ENCODE measurements at places on chromosomes 6 and 20.

DNA sequence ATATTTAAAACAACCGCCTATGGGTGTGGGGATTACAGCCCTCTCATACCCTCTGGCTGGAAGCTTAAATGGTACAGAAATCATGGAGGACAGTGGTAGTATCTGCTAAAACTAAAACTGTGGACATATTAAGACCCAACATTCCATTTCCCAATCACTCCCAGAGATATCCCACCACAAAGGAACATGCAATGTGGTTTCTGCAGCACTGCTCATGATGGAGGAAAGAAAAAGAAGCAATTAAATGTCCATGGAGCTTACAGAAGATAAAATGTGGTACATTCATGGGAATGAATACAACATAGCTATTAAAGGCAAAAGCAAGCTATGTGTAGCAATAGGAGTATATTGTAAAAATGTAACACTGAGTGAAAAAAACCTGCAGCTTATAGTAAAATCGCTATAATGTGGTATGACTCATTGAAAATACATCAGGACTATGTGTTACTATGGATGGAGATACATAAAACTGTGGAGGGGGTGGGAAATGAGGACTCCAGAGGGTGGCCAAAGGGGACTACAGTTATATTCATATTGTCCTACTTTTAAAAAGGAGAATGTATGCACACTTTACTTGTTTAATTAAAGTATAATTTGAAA lies 22.9 kb upstream of the NNAT start:
- peak; percentile 16 for DNase-seq

- DNase-seq: peak; percentile 69
Observed at GRCh38 chr6:148973538-148974208, 226.8 kb downstream of the UST start.

- peak; percentile 58 for DNase-seq
Observed at GRCh38 chr20:52033313-52033712, 158.3 kb downstream of the ZFP64 start.

DNA sequence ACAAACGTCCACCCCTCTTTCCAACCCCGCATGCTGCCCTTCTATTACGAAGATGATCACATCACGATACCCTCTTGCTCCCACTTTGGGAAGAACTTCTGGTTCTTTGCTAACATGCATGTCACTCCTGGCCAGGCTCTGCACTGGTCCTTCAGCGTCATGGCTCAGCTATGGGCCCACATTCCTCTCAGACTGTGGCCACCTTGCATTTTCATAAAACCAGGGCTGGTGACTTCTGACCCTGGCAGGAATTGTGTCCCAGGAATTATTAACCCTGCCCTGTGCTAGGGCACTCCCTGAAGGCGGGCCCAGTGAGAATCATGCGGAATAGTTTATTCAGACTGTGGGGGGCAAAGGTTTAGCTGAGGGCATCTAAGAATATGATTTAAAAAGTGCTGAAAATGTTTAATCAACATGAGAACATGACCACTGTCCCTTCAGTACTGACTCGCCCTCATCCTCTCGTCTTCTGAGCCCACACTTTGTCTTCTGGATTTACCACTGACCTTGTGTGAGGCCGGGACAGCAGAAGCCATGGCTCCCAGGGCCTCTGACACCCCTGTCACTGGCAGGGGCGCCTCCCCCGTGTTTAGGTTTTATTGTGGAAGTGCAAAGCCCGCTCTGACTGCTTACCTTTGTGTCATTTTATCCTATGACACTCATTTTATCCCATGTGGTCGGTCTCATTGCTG lies 38.1 kb upstream of the THBS2 start:
- no peak for DNase-seq

DNA sequence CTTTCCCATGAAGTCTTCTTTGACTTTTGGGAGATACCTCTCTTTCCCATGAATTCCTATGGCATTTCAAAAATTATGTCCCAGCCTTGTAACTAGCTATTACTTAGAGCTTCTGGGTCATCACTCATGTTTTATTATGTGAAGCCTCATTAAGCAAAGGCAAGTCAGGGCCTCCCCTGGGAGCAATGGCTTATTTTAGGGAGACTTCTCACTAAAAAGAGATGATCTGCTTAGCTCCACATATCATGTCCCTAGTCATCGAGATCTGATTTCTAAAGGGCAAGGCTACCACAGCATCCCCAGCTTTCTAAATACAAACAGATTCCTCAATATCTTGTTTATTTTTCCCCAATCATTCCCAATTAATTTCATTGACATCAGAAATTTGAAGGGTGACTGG lies 154.0 kb upstream of the MANEA start:
- no peak for DNase-seq

GRCh38 chr6:132931936-132932514 lies 117.7 kb downstream of the RPS12 start:
- DNase-seq: peak; percentile 79

DNA sequence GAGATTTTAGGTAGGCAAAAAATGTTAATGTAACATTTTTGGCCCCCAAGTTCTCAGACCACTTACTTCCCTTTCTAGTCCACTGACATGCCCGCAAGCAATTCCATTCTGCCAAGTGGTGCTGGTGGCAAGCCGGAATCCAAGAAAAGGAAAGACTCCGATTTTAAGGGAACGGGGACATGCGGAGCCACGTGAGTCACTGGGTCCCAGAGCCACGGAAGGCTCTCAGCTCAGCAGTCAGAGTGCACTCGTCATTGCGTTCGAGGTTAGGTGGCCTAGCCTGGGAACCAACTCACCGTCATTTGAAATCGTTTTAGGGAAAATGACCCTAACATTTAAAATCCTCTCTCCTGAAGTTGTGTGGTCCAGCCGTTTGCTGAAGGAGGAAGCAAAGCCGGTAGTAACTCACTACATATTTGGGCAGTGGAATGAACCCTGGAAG lies 711 bp upstream of the SIRT5 start:
- peak; percentile 34 for DNase-seq

- peak; percentile 44 for DNase-seq
Observed at GRCh38 chr20:36062799-36063198, 91.7 kb upstream of the EPB41L1 start.

DNA sequence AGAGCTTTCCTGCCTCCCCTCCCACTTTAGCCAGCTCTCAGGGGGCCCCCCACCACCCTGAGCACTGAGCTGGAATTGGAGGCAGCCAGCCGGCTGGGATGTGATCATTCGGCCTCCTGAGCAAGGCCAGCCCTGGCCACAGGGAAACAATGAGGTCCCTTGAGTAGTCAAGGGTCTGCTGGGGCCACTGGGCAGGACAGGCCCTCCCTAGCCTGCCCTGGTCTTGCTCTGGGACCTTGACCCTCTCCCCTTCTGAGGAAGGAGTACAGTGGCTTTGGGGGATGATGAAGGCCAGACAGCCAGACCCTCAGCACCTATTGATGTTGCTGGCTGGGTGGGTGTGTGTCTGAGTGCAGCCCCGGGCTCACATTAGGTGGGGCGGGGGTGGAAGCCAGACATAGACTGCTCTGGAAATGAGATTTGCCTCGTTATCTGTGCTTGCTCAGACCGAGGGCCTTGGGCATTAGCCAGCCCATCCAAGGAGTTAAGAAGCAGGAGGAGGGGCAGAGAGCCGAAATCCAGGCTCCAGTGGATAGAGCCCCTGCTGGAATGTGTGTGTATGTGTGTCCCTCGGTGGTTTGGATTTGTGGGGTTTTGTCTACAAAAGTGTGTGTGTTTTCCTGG lies 21.3 kb downstream of the CD40 start:
- no peak for DNase-seq

GRCh38 chr20:62297449-62298227 lies 5.2 kb upstream of the ADRM1 start:
- DNase-seq: no peak

GRCh38 chr6:111789598-111789997 lies 83.7 kb downstream of the FYN start:
- DNase-seq: peak; percentile 81

DNA sequence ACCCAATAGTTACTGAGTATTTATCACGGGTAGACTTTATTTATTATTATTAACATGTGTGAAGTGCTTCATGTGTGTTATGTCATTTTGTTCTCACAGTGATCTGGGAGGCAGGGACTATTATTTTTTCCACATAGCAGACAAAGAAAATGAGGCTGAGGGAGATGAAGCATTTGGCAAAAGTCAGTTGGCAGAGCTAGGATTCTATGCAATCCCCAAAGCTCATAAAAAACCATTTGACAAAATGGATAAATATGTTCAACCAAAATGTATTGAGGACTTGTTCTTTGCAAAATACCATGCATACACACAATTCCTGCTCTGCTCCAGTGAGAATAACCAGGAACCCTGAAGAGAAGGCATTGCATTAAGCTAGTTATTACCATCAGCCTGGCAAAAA lies 184.4 kb downstream of the HS3ST5 start:
- DNase-seq: no peak

DNA sequence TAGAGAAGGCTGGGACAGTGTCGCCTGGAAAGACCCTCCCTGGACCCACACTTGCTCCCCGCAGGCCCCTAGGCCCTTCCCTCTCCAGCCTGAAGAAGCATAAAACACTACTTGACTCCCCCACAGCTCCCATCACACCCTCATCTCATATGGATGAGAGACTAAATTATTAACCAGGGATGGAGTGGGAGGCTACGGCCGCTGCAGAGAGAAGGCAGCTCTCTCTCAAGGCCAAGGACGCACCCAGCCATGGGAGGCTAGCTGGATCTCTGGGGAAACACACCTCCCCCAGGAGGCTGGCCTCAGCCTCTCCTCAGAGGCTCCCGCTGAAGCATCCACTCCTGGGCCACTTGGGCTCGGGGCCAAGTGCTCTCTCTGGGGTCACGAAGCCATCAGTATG lies 102.5 kb downstream of the GRM4 start:
- no peak for DNase-seq

DNA sequence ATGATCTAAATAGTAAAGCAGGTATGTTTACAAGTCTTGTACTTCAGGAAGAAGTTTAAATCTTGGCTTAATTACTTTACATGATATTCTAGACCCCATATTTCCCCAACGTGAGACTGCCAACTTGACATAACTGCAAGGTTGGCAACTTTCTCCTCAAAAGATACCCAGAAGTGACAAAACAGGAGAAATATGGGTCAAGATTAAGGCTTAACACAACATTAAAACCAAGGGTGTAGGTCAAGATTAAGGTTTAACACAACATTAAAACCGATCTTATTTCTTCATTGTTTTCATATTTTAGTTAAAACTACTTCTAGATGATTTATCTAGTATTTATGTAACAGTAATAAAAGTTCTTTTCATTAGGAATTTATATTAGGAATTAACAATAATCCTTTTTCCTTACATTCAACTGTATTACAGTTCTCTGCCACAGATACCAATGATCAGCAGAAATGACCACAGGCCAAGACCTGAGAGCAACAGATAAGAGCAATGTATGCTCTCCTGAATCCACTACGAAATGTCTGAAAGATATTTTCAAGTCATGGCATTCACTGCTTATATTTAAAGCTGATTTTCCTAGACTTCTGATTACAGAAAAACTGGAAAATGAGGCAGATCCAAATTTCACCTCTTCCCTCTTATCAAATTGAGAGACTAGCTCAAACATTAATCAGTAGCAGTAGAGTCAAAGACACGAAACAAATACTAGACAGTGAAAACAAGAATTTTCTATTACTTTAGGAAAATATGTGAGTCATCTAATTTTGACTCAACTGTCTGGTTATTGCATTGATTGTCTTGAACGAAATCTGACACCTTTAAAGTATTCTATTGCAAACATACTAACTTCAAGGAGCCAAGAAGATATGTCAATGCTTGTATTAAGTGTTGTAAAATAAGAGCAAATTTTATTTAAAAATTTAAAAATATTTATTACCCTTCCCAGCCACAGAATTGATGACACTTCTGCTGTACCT lies 72.3 kb downstream of the RNGTT start:
- peak; percentile 67 for DNase-seq

GRCh38 chr20:48115502-48115901 lies 330.2 kb upstream of the SULF2 start:
- DNase-seq: peak; percentile 15

GRCh38 chr20:39986173-39986904 lies 702.7 kb downstream of the MAFB start:
- DNase-seq: peak; percentile 2

DNA sequence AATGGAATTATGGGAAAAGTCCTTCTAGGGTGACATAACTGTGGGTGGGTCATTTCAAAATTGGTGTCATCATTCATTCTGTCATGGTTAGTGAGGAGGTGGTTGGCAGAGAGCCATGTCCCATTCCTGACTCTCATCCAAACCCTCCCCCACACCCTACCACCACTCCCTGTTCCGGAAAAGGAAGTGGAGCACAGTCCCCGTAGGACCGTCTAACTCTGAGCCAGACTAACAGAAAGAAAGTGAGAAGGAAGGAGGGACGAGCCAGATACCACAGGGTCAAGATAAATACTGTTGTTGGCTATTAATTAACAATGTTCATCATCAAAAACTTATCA lies 4.8 kb downstream of the TRIM10 start:
- peak; percentile 7 for DNase-seq

DNA sequence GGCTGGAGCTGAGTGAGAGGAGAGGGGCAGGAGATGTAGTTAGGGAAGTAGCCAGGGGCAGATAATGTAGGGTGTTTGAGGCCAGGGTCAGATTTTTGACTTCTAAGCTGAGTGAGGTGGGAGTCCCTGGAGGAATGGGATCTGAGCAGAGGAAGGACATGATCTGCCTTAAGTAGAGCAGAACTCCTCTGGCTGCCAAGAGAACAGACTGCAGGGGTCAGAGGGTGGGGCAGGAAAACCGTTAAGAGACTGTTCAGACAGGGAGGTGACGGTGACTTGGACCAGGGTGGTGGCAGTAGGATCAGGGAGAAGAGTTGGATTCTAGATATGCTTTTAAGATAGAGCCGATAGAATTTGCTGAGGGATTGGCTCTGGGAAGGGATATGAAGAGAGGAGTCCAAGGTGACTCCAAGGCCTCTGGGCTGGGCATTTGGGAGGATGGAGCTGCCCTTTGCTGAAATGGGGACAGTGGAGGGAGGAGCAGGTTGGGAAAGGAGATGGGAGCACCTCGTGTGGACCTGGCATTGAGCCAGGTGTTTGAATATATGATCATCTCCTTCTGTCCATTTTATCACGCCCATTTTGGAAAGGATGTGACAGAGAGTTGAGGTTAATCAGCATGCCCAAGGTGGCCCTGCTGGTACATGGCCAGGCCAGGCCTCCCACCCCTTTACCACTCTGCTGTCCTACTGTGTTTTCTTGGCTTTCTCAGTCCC lies 18.8 kb downstream of the EYA2 start:
- DNase-seq: no peak
